ENCODE measurements at places on chromosomes 7 and 10. TPM values are rescaled to one million over a fixed set of nuclear protein-coding genes. Genes with fewer than 3 reads are reported as not detected.

GRCh38 chr7:131225619-131226513 is 101.8 kb upstream of the MKLN1 start:
- no peak for DNase-seq

- DNase-seq: no peak
Measured at GRCh38 chr7:16084370-16084769, 337.0 kb downstream of the CRPPA start.

- DNase-seq: no peak
Measured at GRCh38 chr7:36188266-36188665, 35.2 kb downstream of the EEPD1 start.

- no peak for DNase-seq
Measured at GRCh38 chr7:20894806-20895205, 108.1 kb upstream of the SP8 start.

- no peak for DNase-seq
Measured at GRCh38 chr7:265192-265997, 24.6 kb upstream of the FOXL3 start.

The ACBD5 gene
- total RNA-seq: 56.6 TPM
